ENCODE measurements at places on chromosomes 13 and 19. TPM values are rescaled to one million over a fixed set of nuclear protein-coding genes. Genes with fewer than 3 reads are reported as not detected.

Gene IZUMO2
- polyA plus RNA-seq: not detected

Gene C19orf33
- 0.43 TPM for polyA plus RNA-seq

Gene KLK11
- 3.5 TPM for polyA plus RNA-seq

Gene PRKCG
- polyA plus RNA-seq: 0.19 TPM

Gene HSPB6
- polyA plus RNA-seq: 688 TPM

Gene GPR4
- 3.0 TPM for polyA plus RNA-seq

Gene CGB3
- polyA plus RNA-seq: not detected

DNA sequence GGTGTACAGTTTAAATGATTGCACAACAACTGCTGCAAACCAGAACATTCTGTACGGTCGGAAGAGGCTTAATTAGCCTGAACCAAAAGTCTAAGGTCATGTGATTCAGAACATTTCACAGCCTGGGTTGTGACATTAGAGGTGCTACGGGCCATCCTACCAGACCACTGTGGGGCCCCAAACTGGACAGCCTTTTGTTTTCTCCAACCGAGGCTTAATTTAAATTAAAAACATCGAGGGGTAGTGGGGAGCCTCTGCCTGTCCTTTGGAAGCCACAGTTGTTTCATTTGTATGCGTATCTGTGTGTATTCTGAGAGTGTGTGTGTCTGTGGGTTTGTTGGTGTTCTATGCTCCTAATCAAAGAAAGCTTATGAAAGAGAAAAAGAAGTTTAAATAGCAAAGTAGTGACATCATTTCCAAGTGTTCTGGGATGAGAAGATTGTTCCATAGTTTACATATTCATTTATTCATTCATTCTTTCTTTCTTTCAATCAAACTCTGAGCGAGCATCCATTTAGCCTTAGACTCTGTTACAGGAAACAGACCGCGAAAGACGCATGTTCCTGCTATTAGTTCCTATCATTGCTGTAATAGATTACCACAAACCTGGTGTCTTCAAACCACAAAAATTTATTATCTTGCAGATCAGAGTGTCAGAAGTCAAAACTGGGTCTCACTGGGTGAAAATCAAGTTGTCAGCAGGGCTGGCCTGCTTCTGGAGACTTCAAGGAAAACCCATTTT is 444.8 kb downstream of the FOXO1 start:
- DNase-seq: no peak

DNA sequence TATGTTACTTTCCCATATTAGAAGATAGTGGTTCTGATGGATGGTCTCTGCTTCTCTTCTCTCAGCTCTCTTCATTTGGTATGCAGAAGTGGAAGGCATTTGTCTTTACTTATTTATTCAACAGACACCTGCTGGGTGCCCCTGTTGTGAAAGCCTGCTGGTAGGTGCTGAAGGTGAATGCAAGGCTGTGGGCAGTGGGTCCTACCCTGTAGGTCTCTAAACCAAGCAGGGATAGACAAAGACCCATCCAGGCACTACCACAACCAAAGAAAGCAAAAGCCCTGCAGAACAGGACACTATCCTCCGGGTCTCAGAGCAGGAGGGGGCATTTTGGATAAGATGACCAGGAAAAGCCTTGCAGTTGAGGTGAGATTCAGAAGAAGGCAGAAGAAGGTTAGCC is 106.1 kb downstream of the STARD13 start:
- DNase-seq: no peak

DNA sequence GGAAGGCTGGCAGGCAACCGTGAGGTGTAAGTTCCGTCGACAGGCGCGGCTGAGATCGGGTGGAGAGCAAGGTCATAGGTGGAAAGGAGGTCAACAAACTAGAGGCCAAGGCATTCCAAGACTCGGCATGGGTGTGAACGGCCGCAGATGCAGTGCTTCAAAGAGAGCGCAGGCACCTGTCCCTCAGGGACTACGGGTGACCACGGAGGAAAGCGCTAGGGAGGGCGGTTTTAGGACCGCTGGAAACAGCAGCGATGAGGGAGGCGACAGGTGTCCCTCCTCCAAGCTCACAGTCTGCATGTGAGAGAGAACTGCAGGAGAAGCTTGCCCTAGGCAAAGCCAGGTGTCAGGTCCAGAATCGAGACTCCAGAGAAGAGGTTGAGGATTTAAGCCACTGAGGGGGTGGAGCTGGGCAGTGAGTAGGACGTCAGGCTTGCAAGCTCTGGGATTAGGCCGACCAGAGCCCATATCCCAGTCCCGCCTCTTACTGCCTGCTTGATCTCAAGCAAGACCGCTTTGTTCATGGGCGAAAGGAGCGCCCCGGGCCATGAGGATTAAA is 1.6 kb upstream of the MLNR start:
- no peak for DNase-seq
